ENCODE measurements at places on chromosomes 7 and 10. TPM values are rescaled to one million over a fixed set of nuclear protein-coding genes. Genes with fewer than 3 reads are reported as not detected.

The MMP21 gene
- total RNA-seq: not detected

The ABCC2 gene
- 0.87 TPM for total RNA-seq

The SEM1 gene
- total RNA-seq: 34.7 TPM

The COPG2 gene
- total RNA-seq: 23.8 TPM

The UCN3 gene
- not detected for total RNA-seq

The INHBA gene
- not detected for total RNA-seq

The DGKI gene
- 0.65 TPM for total RNA-seq
